ENCODE measurements at places on chromosomes 1 and 21.

DNA sequence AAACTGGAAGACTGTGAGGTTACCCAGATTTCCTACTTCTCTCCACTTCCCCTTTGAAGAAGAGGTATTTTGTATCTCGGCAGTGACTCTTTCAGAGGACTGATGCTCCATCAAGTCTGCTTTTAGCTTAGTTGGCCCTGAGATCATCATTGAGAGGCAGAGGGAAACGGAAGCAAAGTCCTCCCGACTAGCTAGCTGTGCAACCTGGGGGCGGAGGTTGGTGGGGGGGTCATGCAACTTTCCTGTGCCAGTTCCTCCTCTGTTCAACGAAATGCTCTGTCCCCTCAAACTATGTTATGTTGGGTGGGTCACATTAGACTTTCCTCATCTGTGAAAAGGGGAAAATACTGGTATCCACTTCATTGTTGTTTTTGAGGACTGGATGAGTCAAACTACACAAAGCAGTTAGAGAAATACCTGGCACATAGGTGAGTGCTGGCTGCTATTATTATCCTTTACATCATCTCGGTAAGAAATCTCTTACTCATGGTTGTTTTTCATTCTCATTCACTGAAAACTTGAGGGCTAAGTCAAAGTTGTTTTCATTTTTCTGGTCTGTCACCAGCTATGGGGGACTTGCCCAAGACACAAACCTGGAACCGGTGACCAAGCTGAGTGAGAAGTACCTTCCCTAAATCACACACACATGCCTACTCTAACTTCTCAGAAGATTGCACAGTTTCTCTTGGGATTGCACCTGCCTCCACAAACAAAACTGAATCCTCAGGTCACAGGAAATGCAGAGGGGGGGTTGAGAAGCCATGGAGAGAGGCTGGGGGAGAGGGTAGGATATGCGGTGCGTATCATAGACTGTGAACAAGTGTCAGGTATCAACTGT is 83.3 kb downstream of the ABCA4 start:
- no peak for DNase-seq

- DNase-seq: no peak
Measured at GRCh38 chr1:85998105-85998855, 158.3 kb downstream of the COL24A1 start.

DNA sequence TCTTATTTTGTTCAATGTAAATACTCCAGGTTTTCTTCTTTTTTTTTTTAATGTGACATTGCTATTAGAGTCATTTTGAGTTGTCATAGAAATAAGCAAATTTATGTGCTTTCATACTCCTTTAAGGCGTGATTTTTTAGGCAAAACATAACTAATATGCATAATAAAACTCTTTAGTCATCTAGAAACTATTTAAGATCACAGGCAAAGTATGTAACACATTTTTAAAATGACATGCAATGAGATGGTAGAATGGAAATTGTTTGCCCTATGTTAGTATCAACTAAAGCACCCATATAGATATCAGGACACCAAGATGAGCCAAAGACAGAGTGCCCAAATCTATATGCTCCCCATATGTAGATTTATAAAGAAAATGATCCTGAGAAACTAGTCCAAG is 41.5 kb upstream of the SGIP1 start:
- no peak for DNase-seq

DNA sequence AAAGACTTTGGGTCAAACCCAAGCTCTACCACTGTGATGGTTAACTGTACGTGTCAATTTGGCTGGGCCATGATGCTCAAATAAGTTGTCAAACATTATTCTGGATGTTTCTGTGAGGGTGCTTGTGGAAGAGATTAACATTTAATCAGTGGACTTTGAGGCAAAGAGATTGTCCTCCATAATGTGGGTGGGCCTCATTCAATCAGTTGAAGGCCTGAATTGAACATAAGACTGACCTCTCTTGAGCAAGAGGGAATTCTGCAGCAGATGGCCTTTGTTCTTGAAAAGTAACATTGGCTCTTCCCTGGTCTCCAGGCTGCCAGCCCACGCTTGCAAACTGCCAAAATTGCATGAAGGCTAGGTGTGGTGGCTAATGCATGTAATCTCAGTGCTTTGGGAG is 94.5 kb upstream of the SPATA6 start:
- DNase-seq: no peak

GRCh38 chr1:35559317-35559944 is 1.8 kb downstream of the NCDN start:
- no peak for DNase-seq

DNA sequence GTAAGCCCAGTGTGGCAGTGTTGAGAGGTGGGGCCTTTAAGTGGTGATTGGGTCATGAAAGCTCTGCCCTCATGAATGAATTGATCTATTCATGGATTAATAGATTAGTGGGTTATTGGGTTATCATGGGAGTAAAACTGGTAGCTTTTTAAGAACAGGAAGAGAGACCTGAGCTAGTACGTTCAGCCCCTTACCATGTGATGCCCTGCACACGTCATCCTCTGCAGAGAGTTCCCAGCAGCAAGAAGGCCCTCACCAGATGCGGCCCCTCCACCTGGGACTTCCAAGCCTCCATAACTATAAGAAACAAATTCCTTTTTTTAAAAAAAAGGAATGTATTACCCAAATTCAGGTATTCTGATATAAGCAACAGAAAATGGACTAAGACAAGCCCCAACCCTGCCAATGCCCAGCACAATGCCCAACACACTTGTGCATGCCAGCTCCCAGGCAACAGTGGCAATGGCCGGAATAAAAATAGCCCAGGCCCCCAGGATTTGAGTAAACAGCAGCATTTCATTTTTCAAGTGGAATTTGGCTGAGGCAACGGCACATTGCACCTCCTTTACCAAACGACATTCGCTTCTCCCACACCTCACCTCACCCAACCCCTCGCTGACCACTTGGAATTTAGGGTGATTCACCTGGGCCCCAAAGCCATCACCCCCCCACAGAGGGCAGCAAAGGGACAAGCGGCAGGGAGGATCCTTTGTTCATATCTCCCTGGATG is 215.9 kb downstream of the TOMM20 start:
- DNase-seq: no peak

DNA sequence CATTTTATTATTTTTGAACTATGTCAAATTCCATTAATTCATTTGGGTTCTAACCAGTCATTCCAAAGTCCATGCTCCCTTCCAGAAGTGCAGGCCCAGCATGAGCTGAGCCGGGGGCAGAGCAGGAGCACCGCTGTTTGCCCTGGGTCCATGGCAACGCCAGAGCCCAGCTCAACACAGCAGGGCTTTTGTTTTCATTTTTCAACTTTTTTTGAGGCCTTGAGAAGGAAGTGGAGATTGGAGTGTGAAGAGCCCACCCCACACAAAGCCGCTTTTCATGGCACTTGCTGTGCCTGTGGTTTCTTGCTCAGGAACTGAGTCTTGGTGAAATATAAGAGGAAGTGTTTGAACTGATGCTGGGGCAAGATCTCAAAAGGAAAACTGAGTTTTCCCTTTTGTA is 13.2 kb upstream of the PRMT2 start:
- no peak for DNase-seq
